ENCODE measurements at places on chromosomes 6 and 20.

GRCh38 chr6:35181933-35182612 is 31.7 kb upstream of the SCUBE3 start:
- DNase-seq, result no peak

DNA sequence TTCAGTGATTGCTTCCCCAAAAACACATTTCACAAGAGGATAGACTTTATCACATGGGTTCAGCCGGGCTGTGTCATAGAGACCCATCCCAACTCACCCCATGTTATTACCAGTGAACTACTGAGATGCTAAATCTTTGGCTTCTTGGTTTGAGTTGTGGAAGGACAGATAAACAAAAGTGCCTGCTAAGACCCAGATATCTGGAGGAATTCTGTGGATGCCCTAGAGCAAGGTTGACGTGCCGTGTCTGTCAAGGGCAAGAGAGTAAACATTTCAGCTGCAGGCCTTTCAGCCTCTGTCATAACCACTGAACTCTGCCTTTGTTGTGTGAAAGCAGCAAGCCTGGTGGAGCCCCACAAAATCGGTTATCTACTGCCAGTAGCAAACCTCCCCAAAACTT is 11.2 kb upstream of the THBD start:
- DNase-seq, result no peak

GRCh38 chr6:1063671-1064355 is 248.1 kb upstream of the FOXQ1 start:
- DNase-seq, result no peak

DNA sequence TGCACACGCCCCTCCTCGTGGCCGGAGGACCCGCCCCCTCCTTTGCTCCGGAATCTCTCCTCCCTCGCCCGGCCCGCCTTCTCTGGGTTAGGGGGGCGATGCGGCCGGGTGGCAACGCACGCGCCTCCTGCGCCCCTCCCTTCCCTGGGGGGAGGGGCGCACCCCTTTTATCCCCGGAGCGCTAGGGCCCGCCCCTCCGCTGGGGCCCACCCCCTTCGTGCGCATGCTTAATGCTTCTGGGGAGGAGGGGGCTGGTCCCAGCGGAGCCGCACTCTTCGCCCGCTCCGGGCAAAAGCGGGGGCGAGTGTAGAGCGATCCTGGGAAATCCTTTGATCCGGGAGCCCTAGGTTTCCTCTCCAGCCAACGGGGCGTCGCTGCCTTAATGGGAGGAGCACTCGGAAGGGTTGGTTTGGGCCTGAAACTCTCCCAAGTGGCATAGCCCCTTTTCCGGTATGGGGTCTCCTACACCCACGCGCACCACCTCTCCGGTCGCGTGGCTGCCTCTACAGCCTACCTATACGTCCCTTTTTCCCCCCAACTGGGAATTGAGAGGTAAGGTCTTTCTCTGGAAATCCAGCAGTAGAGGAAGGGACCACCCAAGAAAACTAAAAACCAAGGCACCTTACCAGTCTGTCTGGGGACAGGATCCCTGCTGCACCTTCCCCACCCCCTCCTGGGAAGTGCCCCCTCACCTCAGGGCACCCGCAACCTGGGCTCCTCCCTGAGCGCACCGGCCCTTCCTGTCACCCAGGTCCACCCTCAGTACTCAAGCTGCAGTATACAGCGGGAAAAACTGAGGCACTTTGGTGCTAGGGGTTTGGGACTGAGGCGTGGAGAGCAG is 2.1 kb downstream of the SOX12 start:
- peak; percentile 56 for DNase-seq

DNA sequence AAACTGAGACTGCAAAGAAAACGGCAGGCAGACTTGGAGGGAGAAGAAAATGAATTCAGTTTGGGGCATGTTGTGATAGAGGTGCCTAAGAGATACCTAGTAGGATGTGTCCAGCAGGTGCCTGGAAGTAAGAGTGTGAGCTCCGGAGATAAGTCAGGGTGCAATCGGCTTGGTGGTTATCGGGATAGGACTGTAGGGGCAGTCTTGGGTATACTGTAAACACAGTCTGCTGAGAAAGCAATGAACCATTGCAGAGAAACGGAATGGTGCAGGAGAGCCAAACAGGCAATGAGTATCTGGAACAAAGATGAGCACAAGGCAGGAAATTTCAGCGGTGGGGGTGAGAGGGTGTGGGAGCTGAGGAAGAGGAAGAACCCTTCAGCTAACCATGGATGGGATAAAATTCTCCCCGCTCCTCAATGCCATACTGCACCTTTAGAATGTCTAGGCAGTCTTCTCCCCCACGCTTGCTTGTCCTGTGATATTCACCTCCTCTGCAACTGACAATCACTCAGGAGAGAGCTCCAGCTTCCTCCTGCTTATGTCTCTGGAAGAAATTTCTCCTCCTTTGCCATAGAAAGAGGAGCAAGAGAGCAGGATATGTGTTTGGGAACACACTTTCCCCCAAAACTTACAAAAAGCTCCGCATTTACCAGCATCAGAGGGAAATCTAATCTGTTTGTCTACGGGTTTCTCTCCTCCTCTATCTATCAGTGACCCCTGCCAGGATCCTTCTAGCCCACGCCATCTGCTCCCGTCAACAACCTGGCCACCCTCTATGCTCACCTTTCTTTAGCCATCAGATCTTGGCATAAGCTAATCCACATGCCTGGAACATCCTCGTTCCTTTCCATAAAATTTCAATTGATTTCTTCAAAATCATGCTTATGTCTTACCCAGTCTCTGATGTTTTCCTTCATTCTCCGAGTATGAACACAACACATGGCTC is 381.7 kb upstream of the JARID2 start:
- no peak for DNase-seq

Data from effector memory CD8-positive, alpha-beta T cell (primary cell).